Mesothelial cell of epicardium (in vitro differentiated cells): ENCODE measurements at places on chromosomes 5 and 9. TPM values are rescaled to one million over a fixed set of nuclear protein-coding genes. Genes with fewer than 3 reads are reported as not detected.

The GPR151 gene
- not detected in 3 replicates for total RNA-seq

The INSL4 gene
- total RNA-seq = not detected in 3 replicates

The AMBP gene
- total RNA-seq = 0.16 to 0.22 TPM in 2 of 3 replicates, not detected in the other

The REEP5 gene
- total RNA-seq = 32.4 to 35.4 TPM (median 34.7 TPM) in 3 replicates

The PCDHB3 gene
- 19.2 to 21.6 TPM (median 19.8 TPM) in 3 replicates for total RNA-seq

The TRMO gene
- 11.6 to 12.7 TPM (median 12.0 TPM) in 3 replicates for total RNA-seq

The IGFBPL1 gene
- total RNA-seq = 0.27 to 0.34 TPM in 2 of 3 replicates, not detected in the other

The PCDHB9 gene
- 14.5 to 16.0 TPM (median 15.1 TPM) in 3 replicates for total RNA-seq

The ALDH1B1 gene
- total RNA-seq = 17.5 to 20.3 TPM (median 19.7 TPM) in 3 replicates

The MEIKIN gene
- total RNA-seq = not detected in 3 replicates

The BAAT gene
- total RNA-seq = 0.07 TPM in 2 of 3 replicates, not detected in the other

The DRD1 gene
- total RNA-seq = 0.34 to 0.54 TPM (median 0.40 TPM) in 3 replicates

The GM2A gene
- 41.8 to 42.9 TPM (median 42.7 TPM) in 3 replicates for total RNA-seq

The LCN9 gene
- total RNA-seq = 0.97 to 1.7 TPM (median 1.4 TPM) in 3 replicates

The PCDHGB4 gene
- 31.0 to 35.5 TPM (median 33.0 TPM) in 3 replicates for total RNA-seq

The CDC26 gene
- 25.3 to 27.7 TPM (median 27.0 TPM) in 3 replicates for total RNA-seq

The GAPT gene
- total RNA-seq = 1.3 to 2.0 TPM (median 1.6 TPM) in 3 replicates

The XRCC4 gene
- total RNA-seq = 12.0 to 13.6 TPM (median 12.1 TPM) in 3 replicates

The ACTBL2 gene
- 0.07 TPM in 2 of 3 replicates, not detected in the other for total RNA-seq

The IL3 gene
- total RNA-seq = not detected in 3 replicates

The UNC5A gene
- 0.11 TPM in 1 of 3 replicates, not detected in the others for total RNA-seq

The ARID3C gene
- 0.42 to 0.80 TPM in 2 of 3 replicates, not detected in the other for total RNA-seq

The SCGB3A2 gene
- total RNA-seq = 0.49 TPM in 1 of 3 replicates, not detected in the others

The SLC6A18 gene
- total RNA-seq = not detected in 3 replicates

The GDA gene
- 0.22 to 0.58 TPM (median 0.43 TPM) in 3 replicates for total RNA-seq

The WDR38 gene
- not detected in 3 replicates for total RNA-seq

The C9orf153 gene
- 0.27 to 0.51 TPM (median 0.41 TPM) in 3 replicates for total RNA-seq

The PRRX2 gene
- total RNA-seq = 7.5 to 10.1 TPM (median 8.7 TPM) in 3 replicates

The NAA35 gene
- total RNA-seq = 35.0 to 38.4 TPM (median 36.5 TPM) in 3 replicates

The GTF3C5 gene
- total RNA-seq = 80.0 to 85.3 TPM (median 80.2 TPM) in 3 replicates

The CARTPT gene
- not detected in 3 replicates for total RNA-seq

The CTXN3 gene
- total RNA-seq = not detected in 3 replicates

The KCNMB1 gene
- total RNA-seq = 0.20 to 0.27 TPM (median 0.22 TPM) in 3 replicates

The NMUR2 gene
- 1.7 to 1.9 TPM (median 1.8 TPM) in 3 replicates for total RNA-seq

The DPYSL3 gene
- total RNA-seq = 161 to 169 TPM (median 165 TPM) in 3 replicates

The SLCO4C1 gene
- 1.1 to 1.3 TPM (median 1.2 TPM) in 3 replicates for total RNA-seq

The TRIM14 gene
- 10.1 to 12.2 TPM (median 11.5 TPM) in 3 replicates for total RNA-seq

The LPCAT1 gene
- 73.9 to 76.8 TPM (median 74.8 TPM) in 3 replicates for total RNA-seq

The PROB1 gene
- total RNA-seq = 1.4 to 1.6 TPM (median 1.5 TPM) in 3 replicates

The PCDHGA8 gene
- total RNA-seq = 2.6 to 2.9 TPM (median 2.7 TPM) in 3 replicates

The GFI1B gene
- total RNA-seq = not detected in 3 replicates

The ISL1 gene
- total RNA-seq = 12.0 to 14.7 TPM (median 13.7 TPM) in 3 replicates

The STPG3 gene
- 0.18 to 0.29 TPM in 2 of 3 replicates, not detected in the other for total RNA-seq

The SVEP1 gene
- 44.5 to 47.2 TPM (median 45.2 TPM) in 3 replicates for total RNA-seq

The MYORG gene
- 4.2 to 5.5 TPM (median 4.9 TPM) in 3 replicates for total RNA-seq

The RAI14 gene
- 117 to 134 TPM (median 120 TPM) in 3 replicates for total RNA-seq

The SLIT3 gene
- 64.1 to 65.1 TPM (median 64.3 TPM) in 3 replicates for total RNA-seq

The MCTP1 gene
- total RNA-seq = 7.9 to 10.2 TPM (median 9.1 TPM) in 3 replicates

The THBS4 gene
- total RNA-seq = 15.6 to 17.3 TPM (median 17.1 TPM) in 3 replicates

The PRELID2 gene
- 18.3 to 23.0 TPM (median 19.9 TPM) in 3 replicates for total RNA-seq

The PCDHA7 gene
- total RNA-seq = 4.2 to 5.5 TPM (median 4.5 TPM) in 3 replicates

The F2RL2 gene
- total RNA-seq = 1.4 to 3.3 TPM (median 2.4 TPM) in 3 replicates

The FBP2 gene
- not detected in 3 replicates for total RNA-seq
